ENCODE measurements at places on chromosomes 2 and 18.

- ATAC-seq: peak; percentile 29
These were observed 325.4 kb upstream of the FIGN start for GRCh38 chr2:164061129-164061746.

- ATAC-seq: no peak
These were observed 52.6 kb downstream of the TRIP12 start for GRCh38 chr2:229869226-229869625.

GRCh38 chr18:45355944-45356520 lies 259.2 kb upstream of the SLC14A2 start:
- ATAC-seq: no peak

- no peak for ATAC-seq
These were observed 251.5 kb downstream of the GPD2 start for GRCh38 chr2:156687715-156688114.

DNA sequence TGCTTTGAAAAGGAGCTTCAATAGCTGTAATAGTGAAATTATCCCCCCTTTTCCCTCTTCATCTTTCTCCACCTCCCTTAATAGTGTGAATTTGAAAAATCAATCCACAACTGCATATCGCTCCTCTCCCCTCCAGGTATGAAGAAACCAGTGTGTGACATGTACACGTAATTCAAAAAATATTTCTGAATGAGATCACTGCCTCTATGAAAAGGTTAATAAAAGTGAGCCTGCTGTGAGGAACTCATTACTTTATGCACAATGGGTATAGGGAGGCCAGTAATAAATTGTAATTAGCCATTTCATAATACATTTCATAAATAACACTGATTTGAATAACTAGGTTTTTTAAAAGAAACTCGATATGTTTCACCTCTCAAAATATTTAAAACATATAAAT lies 209.0 kb upstream of the KYNU start:
- no peak for ATAC-seq

DNA sequence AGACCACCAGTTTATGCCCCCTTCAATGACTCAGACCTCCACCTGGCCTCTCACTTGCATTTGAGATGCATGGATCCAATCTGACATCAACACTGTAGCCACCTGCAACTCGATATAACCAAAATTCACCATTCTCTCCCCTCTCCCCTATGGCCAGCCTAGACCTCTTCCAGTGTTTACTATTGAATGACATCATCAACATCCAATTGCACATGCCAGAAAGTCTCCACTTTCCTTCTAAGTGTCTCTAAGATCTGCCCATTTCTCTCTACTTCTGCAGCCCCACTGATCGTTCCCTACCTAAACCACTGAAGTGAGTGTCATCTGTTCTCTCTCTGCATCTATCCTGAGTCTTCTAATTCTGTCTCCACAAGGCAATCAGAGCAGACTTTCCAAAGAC lies 151.3 kb upstream of the APCDD1 start:
- ATAC-seq: no peak

- ATAC-seq: no peak
These were observed 684.4 kb downstream of the IRS1 start for GRCh38 chr2:226115102-226115831.

GRCh38 chr18:3264362-3264761 lies 2.4 kb downstream of the MYL12B start:
- no peak for ATAC-seq

DNA sequence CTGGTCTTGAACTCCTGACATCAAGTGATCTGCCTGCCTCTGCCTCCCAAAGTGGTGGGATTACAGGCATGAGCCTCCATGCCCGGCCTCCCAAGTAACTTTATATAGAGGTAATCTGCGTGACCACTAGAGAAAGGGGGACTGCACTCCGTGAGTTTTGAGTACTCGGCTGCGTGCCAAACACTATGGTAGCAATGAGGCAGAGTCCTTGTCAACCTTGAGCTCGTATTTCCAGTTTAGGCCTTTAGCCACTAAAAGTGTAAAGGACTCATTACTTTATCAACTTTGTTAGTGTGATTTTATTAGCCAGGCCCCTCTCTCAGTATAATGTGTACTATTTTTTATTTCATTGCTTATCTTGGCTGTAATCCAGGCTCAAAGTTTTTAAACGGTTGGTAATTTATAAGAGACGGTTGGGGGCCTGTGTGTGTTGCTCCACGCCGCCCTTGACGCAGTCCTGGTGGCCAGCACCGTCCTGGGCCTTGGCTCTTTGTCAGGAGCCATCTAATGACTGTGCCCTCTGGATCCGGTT lies 56.2 kb downstream of the ZCCHC2 start:
- no peak for ATAC-seq

DNA sequence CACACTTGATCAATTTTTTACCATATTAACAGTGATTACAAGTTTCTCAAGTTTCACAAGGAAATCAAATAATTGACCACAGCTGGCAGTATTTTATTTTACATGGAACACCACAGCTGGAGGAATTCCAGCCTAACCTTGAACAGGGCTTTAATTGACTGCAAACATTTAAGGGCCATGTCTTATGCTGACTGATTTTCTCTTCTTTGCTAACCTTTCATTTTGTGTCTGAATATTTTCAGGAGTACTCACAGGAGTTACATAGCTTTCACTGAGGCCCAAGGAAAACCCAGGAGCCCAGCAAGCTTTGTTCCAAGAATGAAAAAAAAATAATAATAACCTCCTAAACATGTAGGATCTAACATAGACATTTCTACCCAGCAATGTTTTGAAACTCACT lies 49.6 kb downstream of the FRZB start:
- ATAC-seq: no peak

DNA sequence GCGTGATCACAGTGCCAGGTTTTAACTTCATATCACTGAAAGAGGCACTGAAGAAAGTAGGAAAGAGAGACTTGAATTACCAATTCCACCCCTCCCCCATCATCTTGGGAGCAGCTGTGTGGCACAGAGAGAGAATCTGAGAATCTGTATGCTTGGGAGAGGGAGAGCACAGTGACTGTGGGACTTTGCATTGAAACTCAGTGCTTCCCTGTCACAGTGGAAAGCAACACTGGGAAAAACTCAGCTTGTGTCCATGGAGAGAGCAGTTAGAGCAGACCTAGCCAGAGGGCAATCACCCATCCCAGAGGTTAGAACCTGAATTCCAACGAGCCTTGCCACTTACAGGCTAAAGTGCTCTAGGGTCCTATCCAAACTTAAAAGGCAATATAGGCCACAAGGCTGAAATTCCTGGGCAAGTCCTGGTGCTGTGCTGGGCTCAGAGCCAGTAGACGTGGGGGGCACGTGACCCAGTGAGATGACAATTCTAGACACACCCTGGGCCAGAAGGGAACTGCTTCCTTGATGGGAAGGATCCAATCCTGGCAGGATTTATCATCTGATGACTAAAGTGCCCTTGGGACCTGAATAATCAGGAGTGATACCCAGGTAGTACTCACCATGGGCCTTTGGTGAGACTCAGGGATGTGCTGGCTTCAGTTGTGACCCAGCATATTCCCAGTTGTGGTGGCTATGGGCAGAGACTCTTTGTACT lies 15.5 kb upstream of the ABCB11 start:
- no peak for ATAC-seq

DNA sequence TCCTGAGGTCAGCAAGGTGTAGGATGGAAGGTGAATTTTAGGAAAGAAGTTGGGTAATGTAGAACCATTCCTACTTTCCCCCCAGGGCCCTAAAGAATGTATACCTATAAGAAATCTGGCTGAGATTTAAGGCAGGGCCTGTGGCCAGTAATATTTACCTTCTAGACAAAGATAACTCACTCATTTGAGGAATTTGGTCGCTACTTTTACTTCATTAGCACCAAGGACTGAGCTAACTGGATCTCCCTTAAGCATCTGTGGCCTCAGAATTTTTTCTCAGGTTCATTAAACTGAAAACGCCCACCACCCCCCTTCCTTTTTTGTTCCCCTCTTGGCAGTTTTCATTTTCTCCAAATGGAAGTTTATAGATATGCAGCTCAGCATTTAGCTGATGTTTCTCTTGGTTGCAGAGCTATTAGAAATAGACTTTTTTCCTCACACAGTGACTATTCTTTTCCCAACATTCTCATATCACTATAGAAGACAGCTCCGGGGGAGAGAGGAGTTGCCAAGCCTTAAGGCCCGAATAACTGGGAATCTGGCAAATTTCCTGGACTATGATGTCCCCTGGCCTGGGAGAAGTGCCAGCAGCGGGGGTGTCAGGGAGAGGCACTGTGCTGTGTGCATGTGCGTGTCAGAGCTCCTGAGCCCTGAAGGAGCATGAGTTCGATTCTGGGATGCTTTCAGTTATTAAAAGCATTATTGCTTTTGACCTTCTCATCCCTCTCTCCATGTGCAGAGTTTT lies 310.9 kb downstream of the PRKCE start:
- ATAC-seq: peak; percentile 73

GRCh38 chr18:12034241-12035100 lies 53.2 kb downstream of the IMPA2 start:
- ATAC-seq: no peak

GRCh38 chr2:57105694-57106093 lies 921.9 kb downstream of the CCDC85A start:
- no peak for ATAC-seq

GRCh38 chr18:13386891-13387801 lies 168.6 kb downstream of the LDLRAD4 start:
- no peak for ATAC-seq

All from motor neuron (in vitro differentiated cells).